Occipital lobe (tissue), 3 donors: ENCODE measurements at places on chromosomes 3 and 15. TPM values are rescaled to one million over a fixed set of nuclear protein-coding genes. Genes with fewer than 3 reads are reported as not detected.

DNA sequence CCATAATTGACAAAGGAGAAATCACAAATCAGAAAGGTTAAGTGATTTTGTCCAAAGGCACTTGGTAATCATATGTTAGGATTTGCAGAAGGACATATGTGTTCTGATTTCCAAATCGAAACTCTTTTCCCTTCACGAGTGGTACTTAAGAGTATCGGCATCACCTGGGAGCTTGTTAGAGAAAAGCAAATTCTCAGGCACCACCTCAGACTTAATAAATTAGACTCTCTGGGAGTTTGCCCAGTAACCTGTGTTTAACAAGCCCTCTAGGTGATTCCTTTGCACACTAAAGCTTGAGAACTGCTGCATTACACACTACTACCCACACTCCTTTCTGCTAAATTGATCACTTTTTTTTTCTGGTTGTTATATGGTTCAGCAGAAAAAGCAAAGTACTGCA lies 116.2 kb downstream of the SERPINI1 start:
- DNase-seq = no peak

DNA sequence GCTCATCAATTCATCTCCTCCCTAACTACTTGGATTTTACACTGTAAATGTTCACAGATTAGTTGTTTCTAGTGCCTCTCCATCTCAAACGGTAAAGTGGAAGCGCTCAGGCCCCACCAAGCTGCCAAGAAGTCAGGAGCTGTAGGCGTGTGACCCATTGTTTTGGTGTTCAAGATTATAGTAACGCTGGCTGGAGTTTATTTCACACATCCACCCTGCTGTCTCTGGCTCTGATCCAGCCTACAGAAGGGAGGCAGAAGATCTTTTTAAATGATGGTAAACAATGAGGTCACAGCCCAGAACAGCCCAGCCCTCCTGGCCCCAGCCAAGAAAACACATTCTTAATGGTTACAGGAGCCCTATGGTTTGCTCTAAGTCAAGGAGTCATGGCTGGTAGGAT lies 25.7 kb upstream of the GALNT15 start:
- no peak for DNase-seq

- DNase-seq = no peak
These were observed 32.5 kb downstream of the PHC3 start for GRCh38 chr3:170149016-170149415.

GRCh38 chr15:71215126-71215894 lies 100.0 kb downstream of the THSD4 start:
- DNase-seq = no peak

- DNase-seq = no peak
These were observed 42.3 kb downstream of the RAB8B start for GRCh38 chr15:63231706-63232105.

DNA sequence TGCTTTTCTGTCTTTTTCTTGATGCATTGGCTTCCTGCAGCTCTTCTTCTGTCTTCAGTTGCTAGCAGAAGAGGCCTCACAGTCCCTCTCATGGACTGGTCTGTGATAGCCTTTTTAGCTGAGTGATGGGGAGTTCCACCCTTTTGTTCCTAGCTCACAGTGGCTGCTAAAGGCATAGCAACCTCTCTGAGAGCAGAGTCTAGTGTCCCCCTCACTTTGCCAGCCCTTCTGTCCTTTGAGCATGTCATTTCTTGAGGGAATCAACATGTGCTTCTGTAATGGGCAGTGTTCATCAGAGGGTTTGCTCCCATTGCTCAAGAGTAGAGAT lies 44.4 kb downstream of the GAP43 start:
- DNase-seq = no peak

GRCh38 chr3:16545413-16546185 lies 32.1 kb upstream of the RFTN1 start:
- DNase-seq = no peak

DNA sequence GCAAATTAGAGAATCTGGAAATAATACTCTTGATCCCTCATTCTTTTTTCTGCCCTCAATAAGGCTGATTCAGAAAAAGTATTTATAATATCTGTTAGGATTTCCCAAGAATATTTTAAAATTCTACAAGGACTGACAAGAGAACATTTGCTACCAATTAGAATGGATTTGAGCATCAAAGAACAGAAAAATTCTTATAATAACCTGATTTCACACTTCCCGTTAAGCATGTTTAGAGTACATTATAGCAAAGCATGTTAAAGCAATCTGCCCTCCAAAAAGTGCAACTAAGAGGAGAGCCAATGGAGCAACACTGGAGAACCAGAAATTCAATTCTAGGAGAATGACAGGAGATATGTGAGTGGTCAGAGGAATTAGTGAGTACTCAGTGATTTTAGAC lies 57.2 kb downstream of the THBS1 start:
- DNase-seq = no peak

The GPR160 gene
- 2.5 TPM for total RNA-seq
